Activated naive CD4-positive, alpha-beta T cell treated with anti-CD3 and anti-CD28 coated beads, Interleukin-2, amount 50 U/mL, for 72 hours (primary cell): ENCODE measurements at places on chromosomes 13 and 19.
A peak's percentile ranks its signal among the peaks of the same experiment; 100 is the strongest.

GRCh38 chr13:20525144-20525600 is 485 bp downstream of the CRYL1 start:
- peak; percentile 56 for DNase-seq

- no peak for DNase-seq
Observed at GRCh38 chr13:51291341-51291740, 48.1 kb upstream of the SERPINE3 start.

- DNase-seq: no peak
Observed at GRCh38 chr19:42480335-42481095, 37.8 kb upstream of the CXCL17 start.

DNA sequence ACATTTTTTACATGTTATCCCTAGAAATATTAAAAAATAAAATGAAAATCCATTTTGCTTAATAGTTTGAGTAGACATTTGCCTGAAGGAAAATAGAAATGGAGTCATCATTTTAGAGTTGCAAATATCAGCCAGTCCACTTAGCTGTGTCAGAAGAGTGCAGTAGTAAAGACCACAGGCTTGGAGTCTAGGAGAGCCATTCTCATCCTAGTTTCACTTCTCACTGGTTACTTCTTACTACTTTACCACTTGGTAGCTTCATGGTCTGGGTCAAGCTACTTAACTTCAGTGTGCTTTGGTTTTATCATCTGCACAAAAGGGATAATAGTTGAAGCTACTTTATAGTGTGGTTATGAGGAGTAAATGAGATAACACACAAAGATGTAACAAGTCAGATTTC is 286.5 kb upstream of the NBEA start:
- no peak for DNase-seq

DNA sequence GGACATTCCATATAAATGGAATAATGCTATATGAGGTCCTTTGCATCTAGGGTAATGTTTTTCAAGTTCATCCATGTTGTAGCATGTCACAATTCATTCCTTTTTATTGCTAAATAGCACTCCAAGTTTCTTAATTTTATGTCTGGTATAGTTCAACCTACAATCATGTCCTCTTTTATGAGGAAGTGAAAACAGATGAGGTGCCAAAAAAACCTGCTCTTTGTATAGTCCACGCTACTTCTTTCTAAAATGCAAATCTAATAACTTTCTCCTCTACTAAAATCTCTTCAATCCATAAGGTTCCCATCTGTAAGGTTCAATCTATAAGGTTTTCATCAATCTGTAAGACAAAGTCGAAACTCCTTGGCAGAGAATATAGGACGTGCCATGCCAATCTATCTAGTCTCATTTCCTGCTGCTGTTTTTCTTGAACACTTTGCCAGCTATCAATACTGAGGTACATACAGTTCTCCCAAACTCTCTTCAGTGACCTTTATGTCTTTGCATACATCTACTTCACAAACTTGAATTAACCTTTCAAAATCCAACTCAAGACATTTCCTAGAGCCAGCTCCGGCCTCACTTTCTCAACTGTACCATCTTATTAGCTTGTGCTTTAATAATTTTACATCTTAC is 33.7 kb downstream of the INTS6 start:
- no peak for DNase-seq

GRCh38 chr19:591099-591958 is 1.6 kb downstream of the HCN2 start:
- no peak for DNase-seq

DNA sequence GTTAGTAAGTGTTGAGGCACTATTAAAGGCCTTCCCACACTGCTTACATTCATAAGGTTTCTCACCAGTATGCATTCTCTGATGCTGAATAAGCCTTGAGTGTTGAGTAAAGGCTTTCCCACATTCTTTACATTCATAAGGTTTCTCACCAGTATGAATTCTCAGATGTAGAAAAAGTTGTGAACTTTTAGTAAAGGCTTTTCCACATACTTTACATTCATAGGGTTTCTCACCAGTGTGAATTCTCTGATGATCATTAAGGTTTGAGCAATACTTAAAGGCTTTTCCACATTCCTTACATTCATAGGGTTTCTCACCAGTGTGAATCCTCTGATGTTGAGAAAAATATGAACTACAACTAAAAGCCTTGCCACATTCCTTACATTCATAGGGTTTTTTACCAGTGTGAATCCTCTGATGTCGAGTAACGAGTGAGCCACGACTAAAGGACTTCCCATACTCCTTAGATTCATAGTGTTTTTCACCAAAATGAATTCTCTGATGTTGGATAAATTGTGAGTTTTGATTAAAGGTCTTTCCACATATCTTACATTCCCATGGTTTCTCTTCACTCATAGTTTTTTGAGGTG is 24.2 kb downstream of the ZNF829 start:
- DNase-seq: no peak

DNA sequence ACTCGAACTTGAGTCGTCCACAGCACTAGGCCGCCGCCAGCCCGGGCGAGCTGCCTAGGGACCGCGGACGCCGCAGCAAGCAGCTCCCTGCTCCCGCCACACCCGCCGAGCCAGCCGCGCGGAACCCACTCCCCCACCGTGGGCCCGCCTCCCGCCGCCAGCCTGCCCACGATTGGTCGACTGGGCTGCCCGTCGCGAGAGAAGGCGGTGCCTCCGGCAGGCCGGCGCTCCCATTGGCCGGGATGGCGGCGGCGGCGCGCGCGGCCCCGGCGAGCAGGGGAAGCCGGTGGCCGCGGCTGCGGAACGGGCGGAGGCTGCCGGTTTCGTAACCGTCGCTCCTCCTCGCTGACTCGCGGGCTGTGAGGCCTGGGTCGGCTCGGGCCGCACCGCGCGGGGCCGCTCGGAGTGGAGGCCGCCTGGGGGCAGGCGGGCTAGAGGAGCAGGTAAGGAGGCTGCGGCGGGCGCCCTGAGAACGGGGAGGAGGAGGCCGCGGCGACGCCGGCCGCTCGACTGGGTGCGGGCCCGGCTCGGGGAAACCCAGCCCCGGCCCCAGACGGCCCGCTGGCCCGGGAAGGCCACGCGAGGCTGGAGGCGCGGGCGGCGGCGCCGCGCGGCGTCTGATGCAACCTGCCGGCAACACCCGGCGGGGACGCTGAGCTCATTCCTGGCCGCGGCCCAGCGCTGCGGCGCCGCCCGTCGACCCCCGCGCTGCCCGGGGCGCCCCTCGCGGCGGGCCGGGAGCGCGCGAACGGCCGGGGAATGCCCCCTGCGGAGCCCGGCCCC is at the start of gene CEBPG:
Gene CEBPG, plus strand, starts transcription at position 257 of the 783 bp plus-strand sequence. CDS start 5,531 bp downstream, outside the sequence.
- DNase-seq: peak; percentile 99

DNA sequence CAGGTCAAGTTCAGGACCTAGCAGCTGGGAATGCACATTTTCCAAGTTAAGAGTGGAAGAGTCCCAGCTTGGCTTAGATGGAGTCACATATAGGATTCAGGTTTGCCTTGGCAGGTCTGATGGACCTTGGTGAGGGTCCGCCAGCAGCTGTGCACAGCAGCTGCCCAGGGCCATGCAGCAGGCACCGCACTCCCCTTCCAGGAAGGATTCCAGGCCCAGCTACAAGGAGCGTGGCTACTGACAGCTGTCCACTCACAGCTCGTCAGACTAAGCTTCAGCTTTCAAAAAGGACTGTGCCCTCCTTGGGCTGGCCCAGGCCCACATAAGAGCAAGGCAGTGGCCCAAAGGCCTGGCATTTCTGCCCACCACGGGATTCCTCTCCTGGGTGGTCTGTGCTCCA is 68.4 kb downstream of the ALOX5AP start:
- no peak for DNase-seq

- no peak for DNase-seq
Observed at GRCh38 chr13:49403996-49404702, 39.7 kb downstream of the CAB39L start.

DNA sequence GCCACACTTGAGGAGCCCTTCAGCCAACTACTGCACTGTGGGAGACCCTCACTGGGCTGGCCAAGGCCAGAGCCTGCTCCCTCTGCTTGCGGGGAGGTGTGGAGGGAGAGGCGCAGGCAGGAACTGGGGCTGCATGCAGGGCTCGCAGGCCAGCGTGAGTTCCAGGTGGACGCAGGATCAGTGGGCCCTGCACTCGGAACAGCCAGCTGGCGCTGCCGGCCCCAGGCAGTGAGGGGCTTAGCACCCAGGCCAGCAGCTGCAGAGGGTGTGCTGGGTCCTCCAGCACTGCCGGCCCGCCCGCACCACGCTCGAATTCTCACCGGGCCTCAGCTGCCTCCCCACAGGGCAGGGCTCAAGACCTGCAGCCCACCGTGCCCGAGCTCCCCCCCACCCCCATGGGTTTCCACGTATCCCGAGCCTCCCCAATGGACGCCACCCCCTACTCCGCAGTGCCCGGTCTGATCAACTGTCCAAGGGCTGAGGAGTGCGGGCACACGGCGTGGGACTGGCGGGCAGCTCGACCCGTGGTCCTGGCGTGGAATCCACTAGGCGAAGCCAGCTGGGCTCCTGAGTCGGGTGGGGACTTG is 1293.8 kb upstream of the PCDH9 start:
- no peak for DNase-seq

DNA sequence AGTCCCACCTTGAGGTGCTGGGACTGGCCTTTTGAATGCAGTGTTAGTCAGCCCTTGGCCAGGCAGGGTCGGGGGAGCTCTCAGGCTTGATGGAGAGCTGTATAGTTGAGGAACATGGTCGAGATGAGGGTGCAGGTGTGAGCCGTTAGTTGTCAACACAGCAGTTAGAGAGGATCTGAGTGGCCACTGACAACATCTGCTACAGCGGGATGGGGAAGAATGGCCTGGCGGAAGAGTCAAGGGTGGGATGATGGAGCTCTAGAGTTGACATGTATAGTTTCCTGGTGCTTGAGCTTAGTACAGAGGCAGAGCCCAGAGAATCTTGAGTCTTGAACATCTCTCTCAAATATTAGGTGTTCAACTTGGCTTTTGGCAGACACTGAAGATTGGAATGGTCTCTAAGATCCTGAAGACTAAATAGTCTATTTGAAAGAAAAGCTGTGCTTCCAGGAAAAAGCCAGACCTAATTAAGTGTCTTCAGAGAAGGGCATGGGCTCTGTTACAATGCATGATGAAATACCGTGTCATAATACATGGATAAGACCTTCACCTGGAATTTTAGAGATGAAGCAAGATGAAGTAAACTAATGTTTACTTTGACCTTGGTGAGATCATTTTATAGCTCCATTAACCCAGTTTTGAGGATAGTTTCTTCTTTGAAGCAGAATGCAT is 9.7 kb downstream of the PCCA start:
- no peak for DNase-seq

- DNase-seq: no peak
Observed at GRCh38 chr13:48210178-48210577, 22.8 kb upstream of the ITM2B start.

DNA sequence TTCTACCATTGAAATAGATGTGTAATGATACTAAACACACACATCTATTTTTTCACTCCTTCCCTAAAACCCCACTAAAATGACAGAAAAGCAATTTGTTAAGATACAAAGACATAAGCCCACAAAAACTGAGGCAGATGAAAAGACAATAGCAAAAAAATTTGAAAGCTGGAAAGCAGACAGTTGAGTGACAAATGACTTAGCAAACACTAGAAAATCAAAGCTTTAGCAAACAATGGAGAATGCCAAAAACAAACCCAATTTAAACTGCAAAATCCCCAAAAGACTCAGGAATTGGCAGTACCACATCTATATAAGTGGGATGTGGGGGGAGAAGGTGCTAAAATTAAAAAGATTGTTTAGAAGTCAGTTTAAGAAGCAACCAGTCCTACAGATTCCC is 9.5 kb downstream of the TSC22D1 start:
- DNase-seq: no peak

GRCh38 chr19:47487551-47488515 is 3.8 kb upstream of the KPTN start:
- no peak for DNase-seq

- DNase-seq: no peak
Observed at GRCh38 chr19:43735957-43736356, 18.8 kb downstream of the SMG9 start.

DNA sequence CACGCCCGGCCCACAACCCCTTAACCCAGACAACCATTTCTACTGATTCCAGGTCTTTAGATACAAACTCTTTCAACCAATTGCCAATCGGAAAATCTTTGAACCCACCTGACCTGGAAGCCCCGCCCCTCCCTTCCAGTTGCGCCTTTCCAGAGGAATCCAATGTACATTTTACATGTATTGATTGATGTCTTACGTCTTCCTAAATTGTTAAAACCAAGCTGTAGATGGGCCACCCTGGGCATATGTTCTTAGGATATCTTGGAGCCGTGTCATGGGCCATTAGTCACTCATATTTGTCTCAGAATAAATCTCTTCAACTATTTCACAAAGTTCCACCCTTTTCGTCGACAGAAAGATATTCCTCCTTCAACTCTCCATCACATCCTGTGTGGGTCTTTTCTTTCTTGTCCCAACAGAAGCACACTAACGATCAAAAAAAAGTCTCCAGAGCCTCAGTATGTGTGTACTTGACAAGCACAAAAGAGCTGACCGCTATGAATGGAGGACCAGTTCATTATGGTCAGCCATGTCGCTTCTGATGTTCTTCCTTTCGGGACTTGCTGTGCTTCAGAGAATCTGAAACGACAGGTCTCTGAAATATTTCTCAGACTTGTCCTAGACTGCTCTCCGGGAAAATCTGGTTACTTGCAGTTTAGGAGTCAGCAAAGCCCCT is 601 bp upstream of the ZNF749 start:
- DNase-seq: no peak

GRCh38 chr13:48682436-48682835 is 28.7 kb downstream of the CYSLTR2 start:
- DNase-seq: no peak

GRCh38 chr13:20667857-20668437 is 35.6 kb upstream of the IL17D start:
- no peak for DNase-seq

GRCh38 chr19:16607819-16608218 is 20.2 kb downstream of the MED26 start:
- DNase-seq: no peak

DNA sequence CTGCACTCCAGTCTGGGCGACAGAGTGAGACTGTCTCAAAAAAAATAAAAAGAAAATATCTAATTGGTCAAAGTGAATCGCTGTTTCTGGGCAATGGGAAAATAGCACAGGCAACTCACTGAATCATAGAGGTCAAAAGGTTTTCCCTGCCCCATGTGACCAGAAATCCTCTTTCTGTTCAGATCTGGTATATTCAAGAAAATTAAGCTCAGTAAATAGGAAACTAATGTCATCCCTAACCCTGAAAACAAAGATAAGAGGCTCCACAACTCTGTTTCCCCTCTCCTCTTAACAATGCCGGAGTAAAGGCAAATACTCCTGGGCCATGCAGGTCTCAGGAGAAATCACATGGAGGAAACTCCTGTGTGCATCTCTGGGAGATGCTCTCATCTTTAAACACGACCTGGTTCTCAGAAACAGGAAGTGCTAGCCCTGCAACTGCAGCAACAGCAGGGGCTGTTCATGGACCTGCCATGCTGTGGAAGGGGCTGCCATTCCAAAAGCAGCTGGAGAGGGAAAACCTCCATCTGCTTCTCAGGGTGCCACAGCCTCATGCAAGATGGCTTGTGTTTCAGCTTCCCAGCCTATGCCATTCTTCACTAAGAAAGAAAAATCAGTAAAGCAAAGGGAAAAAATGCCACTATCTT is 47.5 kb upstream of the SLC7A9 start:
- DNase-seq: no peak

- no peak for DNase-seq
Observed at GRCh38 chr19:30497034-30497433, 124.8 kb downstream of the ZNF536 start.
